ENCODE measurements at places on chromosomes 5 and 9. TPM values are rescaled to one million over a fixed set of nuclear protein-coding genes. Genes with fewer than 3 reads are reported as not detected.

The CCDC152 gene
- 0.49 TPM for polyA plus RNA-seq

The ZFP37 gene
- polyA plus RNA-seq, result 0.35 TPM

The SLIT3 gene
- 2.0 TPM for polyA plus RNA-seq

The PPP2R2B gene
- polyA plus RNA-seq, result 0.92 TPM

The DOCK8 gene
- polyA plus RNA-seq, result 5.1 TPM

The PLCXD3 gene
- polyA plus RNA-seq, result 0.10 TPM

The FOXD4L3 gene
- 0.10 TPM for polyA plus RNA-seq

The CAVIN4 gene
- polyA plus RNA-seq, result 0.06 TPM

The GABRA6 gene
- not detected for polyA plus RNA-seq

The IFNK gene
- polyA plus RNA-seq, result not detected

The RAD50 gene
- 8.5 TPM for polyA plus RNA-seq

The EIF4EBP3 gene
- polyA plus RNA-seq, result 27.6 TPM

The SPATA31C1 gene
- polyA plus RNA-seq, result not detected

The GMCL2 gene
- not detected for polyA plus RNA-seq

The CLIC3 gene
- polyA plus RNA-seq, result 351 TPM

The PCDHGA2 gene
- polyA plus RNA-seq, result 0.27 TPM

The FOXD1 gene
- polyA plus RNA-seq, result 1.3 TPM

The SMIM15 gene
- polyA plus RNA-seq, result 37.2 TPM

The PCDH12 gene
- polyA plus RNA-seq, result 0.40 TPM

The CDX1 gene
- polyA plus RNA-seq, result 0.08 TPM

The PRSS3 gene
- 112 TPM for polyA plus RNA-seq

The REEP5 gene
- 36.8 TPM for polyA plus RNA-seq

The OGN gene
- polyA plus RNA-seq, result 1.9 TPM

The TPPP gene
- polyA plus RNA-seq, result 1.7 TPM

The PCBD2 gene
- polyA plus RNA-seq, result 5.7 TPM

The PKD2L2 gene
- not detected for polyA plus RNA-seq
